Choroid plexus epithelial cell (primary cell): ENCODE measurements at places on chromosomes 2 and 18.

DNA sequence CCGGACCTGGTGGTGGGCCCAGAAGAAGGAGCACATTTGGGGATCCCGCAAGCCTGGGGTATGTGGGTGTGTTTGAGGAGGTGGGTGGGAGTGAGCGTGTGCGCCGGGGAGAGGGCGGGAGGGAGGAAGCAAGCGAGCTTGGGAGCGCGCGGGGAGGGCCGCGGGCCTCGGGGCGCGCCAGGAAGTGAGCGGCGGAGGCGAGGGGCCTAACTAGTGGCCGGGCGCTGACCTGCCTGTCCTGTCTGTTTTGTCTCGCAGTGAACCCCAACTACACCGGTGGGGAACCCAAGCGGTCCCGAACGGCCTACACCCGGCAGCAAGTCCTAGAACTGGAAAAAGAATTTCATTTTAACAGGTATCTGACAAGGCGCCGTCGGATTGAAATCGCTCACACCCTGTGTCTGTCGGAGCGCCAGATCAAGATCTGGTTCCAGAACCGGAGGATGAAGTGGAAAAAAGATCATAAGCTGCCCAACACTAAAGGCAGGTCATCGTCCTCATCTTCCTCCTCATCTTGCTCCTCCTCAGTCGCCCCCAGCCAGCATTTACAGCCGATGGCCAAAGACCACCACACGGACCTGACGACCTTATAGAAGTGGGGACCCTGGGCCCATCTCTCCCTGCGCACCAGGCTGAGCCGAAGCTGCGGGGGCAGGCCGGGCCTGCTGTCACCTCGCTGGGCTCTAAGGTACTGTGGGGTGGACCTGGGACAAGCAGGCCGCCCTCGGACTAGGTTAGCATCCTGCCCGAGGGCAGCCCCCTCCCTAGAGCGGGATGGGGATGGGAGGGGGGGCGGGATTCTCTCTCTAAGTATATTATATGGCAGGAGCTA lies 1.2 kb downstream of the HOXD4 start:
- DNase-seq: no peak

DNA sequence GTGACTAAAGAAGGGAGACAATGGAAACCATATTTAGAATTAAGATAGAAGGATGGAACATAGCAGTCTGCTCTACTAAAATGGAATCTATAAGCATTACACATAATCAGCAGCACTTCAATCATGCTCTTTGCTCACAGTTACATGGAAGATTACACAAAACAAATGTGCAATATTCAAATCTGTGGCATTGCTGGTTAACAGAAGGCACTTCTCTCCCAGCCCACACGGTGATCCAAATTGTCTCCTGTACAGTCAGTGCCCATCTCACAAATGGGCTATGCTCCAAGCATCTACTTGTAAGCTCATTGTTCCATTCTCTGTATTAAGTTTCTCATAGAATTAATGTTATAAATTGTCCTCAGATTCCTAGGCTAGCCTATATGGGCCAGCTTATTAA lies 716.6 kb downstream of the NRXN1 start:
- no peak for DNase-seq

DNA sequence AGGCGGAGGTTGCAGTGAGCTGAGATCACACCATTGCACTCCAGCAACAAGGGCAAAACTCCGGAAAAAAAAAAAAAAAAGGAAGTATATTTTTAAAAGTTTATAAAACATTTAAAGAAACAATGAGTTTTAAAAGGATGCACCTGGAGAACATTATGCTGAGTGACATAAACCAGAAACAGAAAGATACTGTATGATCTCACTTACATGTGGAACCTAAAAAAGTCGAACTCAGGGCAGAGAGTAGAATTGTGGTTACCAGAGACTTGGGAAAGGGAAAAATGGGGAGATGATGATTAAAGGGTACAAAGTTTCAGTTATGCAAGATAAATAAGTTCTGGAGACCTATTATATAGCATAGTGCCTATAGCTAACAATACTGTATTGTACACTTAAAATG lies 52.8 kb upstream of the RTN4 start:
- DNase-seq: peak; percentile 35

- no peak for DNase-seq
Observed at GRCh38 chr2:55888936-55889335, 34.6 kb downstream of the EFEMP1 start.

DNA sequence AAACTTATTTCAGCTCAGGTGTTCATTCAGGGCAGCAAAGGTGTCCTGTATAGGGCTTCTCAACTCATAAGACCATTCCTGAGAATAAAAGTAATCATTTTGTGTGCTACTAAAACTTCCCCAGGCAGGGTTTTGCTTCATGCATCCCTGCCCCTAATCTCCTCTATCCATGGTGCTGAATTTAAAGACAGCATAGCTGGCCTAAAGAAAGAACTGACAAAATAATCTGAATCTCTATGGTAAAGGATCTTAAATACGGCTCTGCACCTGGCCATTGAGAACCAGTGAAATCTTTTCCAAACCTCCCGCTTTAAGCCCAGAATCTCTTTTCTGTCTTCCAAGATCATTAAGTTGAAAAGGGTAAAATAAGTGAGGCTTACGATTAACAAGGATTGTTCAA lies 292.1 kb upstream of the KLHL29 start:
- peak; percentile 19 for DNase-seq

- no peak for DNase-seq
Observed at GRCh38 chr2:10948188-10948564, 36.4 kb downstream of the KCNF1 start.

- peak; percentile 99 for DNase-seq
Observed at GRCh38 chr2:41933585-41934320, 114.1 kb upstream of the PKDCC start.

GRCh38 chr2:233053928-233054784 lies 6.0 kb upstream of the INPP5D start:
- DNase-seq: peak; percentile 51

DNA sequence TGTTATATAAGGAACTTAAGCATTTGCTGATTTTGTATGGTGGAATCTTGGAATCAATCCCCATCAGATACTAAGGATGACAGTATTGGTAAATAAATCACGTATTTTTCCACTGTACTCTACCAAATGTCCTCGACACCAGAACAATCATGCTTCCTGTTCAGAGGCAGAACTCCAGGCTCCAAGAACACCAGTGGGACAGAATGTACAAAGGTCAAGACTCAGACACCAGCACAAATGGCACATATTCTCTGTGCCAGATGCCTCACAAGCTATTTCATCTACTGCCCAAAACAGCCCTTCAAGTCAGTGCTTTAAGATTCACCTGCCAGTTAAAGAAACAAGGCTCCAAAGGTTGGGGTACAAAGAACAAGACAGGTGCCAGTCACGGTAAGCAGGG lies 420.5 kb downstream of the STK39 start:
- no peak for DNase-seq

DNA sequence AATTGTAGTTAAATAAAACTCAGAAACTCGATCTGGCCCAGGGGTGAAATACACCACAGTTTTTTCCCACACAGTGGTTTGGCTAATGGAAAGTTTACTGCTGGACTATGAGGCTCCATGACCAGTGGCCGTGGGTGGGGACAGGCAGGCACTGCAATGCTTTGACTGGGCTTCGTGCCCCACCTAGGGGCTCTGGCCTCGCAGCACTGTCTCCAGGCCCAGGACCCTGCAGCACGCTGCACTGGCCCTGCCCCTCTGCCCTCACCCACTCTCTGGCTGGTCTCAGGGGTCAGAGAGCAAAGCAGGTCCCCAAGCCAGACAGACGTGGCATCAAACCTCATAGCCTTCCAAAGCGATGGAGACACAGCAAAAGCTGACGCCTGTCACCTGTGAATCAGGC lies 13.4 kb upstream of the B3GNT7 start:
- DNase-seq: no peak

DNA sequence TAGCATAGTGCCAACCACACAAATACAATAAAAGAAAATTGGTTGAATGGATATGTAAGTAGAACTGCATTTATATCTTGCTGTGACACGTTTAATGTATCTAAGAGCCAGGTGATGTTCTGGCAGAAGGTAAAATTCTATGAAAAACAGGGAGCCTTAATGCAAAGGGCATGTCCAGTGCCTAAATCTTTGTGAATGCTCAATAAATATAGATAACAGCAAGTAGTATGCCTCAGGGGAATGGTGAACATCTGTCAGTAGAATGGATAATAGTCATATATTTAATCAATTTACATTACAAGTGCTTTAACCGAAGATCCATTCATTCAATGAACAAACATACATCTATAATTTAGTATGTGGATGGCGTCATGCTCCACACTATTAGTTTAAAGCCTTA lies 43.7 kb upstream of the NYAP2 start:
- DNase-seq: no peak

GRCh38 chr2:25252291-25253152 lies 84.1 kb upstream of the POMC start:
- peak; percentile 64 for DNase-seq

GRCh38 chr18:44557616-44558151 lies 123.0 kb upstream of the SETBP1 start:
- no peak for DNase-seq

- no peak for DNase-seq
Observed at GRCh38 chr2:70503896-70504295, 49.7 kb downstream of the TGFA start.

- DNase-seq: no peak
Observed at GRCh38 chr2:215479536-215480240, 43.8 kb upstream of the FN1 start.

GRCh38 chr18:66599190-66599589 lies 4.7 kb downstream of the CDH19 start:
- peak; percentile 33 for DNase-seq

DNA sequence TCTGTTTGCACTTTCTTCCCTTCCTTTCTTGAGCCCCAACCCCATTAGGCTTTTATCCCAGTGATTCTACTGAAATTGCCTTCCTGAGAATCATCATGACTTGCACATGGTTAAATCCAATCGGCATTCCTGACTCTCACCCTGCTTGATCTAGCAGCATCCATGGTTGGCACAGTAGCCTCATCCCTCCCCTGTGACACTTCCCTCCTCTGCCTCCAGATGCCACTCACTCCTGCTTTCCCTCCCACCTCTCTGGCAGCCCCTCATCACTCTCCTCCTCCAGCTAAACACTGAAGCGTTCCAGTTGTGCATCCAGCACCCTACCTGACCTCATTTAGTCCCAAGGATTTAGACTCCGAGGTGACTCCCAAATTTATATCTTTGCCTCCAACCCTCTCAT lies 114.7 kb downstream of the GALNT14 start:
- no peak for DNase-seq

DNA sequence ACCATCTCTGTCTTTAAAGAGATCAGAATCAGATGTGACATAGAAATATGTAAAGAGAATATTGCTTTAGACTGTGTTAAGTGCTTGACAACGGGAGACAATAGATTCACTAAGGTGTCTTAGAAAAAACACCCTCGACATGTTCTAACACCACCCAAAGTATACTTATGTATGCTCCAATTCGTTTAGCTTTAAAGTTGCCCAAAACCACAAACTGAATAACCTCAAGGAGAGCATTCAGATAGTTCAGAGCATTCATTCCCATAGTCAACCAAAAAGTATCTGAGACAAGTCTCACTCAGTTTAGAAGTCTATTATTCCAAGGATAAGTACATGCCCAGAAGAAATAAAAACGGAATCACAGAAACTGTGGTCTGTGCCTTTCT lies 96.4 kb downstream of the KYNU start:
- no peak for DNase-seq

GRCh38 chr2:1655461-1655860 lies 88.9 kb downstream of the PXDN start:
- DNase-seq: no peak

GRCh38 chr2:74186038-74186437 lies 7.4 kb upstream of the MOB1A start:
- DNase-seq: no peak

- DNase-seq: peak; percentile 68
Observed at GRCh38 chr2:237731663-237732062, 66.9 kb upstream of the RBM44 start.

GRCh38 chr2:176554101-176555048 lies 285.1 kb downstream of the MTX2 start:
- peak; percentile 72 for DNase-seq

- DNase-seq: no peak
Observed at GRCh38 chr2:44934983-44935728, 6.3 kb upstream of the SIX3 start.

- DNase-seq: no peak
Observed at GRCh38 chr2:88503771-88504170, 51.3 kb upstream of the FOXI3 start.

DNA sequence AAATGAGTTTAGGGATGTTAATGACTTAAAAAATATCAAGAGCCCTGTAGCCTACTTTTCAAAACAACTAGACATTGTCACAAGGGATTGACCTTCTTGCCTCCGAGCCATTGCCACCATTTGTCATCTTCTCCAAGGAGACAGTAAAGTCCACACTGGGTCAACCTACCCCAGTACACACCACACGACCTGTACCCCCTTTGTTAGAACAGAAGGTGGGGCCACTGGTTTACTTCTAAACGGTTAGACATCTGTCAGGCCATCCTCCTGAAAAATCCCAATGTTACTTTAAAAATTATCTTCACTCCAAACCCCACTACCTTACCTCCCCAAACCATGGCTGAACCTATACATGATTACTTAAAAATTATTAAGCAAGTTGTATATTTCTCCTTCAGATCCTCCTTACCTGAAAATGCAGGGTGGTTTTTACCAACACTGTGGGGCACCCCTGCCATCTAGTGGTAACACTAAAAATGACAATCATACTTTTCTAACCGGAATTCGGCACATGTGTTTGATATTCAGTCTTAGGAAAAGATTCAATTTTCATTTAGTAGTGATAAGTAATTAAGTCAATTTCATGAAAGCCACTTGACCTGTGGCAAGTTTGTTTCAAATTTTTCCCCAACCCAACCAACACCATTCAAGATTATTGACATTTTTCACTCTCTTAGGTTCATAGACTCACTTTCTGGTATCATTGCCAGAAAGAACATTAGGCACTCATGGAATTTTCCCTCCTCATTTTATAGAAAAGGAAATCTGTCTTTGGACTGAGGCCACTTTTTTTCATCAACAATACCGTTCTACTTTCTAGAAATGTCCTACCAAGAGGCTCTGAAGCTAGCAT lies 265.3 kb upstream of the PKDCC start:
- DNase-seq: peak; percentile 67

DNA sequence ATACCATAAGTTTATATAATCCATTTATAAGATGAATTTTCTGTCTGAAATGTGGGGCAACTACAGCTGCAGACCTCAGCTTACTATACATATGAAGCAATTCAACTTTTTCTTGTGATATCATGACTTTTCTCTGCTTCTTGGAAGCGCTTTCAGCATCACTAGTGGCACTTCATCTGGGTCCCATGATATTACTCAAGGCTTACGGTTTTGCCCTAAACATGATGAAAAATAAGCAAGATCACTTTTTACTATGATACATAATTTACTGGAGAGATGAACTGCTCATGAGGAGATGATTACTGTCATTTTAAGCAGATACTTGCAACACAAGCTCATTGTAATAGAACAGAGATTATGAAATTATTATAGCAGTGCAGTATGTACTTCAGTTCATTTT lies 258.0 kb upstream of the ZSWIM2 start:
- no peak for DNase-seq

GRCh38 chr18:5841518-5841917 lies 53.8 kb downstream of the TMEM200C start:
- peak; percentile 21 for DNase-seq

GRCh38 chr18:22488554-22488953 lies 70.8 kb upstream of the CTAGE1 start:
- DNase-seq: no peak
